GM12891 (cell line): ENCODE measurements at places on chromosomes 1 and 21.

GRCh38 chr1:180521474-180522212 lies 19.3 kb upstream of the ACBD6 start:
- no peak for DNase-seq

DNA sequence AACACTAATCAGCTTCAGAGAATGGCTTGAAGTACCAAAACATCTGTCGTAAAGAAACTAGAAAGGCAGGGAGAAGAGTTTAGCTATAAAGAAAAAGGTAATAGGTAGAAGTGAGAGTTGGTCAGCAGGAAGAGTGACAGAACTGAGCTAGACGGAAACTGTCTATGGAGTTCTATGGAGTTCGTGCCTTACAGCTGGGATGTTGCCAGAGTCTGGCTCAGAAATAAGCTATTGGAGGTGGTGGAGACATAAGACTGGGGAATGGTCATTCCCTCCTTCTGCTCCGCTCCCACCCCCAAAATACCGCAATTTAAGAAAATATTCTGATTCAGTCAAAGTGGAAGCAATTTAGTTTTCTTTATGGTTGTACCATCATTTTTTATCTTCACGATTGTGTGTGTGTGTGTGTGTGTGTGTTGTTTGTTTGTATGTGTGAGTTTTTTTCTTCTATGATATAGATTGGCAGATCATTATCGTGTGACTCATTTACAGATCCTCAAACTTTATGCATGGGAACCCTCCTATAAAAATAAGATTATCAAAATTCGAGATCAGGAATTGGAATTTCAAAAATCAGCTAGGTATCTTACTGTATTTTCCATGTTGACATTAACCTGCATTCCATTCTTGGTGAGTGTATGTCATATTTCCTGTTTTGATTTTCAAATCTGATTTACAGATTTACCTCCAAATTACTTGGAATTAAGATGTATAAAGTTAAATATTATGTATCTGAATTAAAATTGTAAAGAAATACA lies 79.0 kb downstream of the HSPA13 start:
- no peak for DNase-seq

DNA sequence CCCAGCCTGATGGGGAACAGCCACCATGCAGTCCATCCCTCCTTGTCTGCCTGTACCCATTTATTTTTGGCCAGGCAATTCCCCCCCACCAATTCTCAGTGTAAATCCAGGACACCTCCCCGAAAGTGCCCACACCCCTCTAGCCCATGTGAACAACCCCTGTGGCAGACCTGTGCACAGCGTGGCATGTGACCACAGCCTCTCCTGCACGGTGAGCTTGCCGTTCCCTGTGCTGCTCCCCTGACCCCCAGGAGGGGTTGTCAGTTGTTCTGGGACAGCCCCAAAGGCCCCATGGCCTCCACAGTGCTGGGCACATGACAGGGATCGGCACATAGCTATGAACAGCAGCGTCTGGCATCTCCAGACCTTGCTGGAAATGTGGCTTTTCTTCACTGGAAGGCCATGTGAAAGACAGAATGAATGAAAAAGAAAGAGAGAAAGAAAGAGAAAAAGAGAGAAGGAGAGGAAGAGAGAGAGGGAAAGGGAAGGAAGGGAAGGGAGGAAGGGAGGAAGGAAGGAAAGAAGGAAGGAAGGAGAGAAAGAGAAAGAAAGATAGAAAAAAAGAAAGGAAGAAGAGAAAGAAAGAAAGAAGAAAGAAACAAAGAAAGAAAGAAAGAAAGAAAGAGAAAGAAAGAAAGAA lies 3.9 kb downstream of the CAPN9 start:
- DNase-seq: no peak

- DNase-seq: no peak
These were observed 66.5 kb downstream of the UBE2T start for GRCh38 chr1:202275061-202275770.

- DNase-seq: no peak
These were observed 2.9 kb upstream of the ITGB2 start for GRCh38 chr21:44923480-44924084.

GRCh38 chr1:230425252-230426091 lies 660 bp downstream of the PGBD5 start:
- no peak for DNase-seq

- DNase-seq: no peak
These were observed 7.4 kb downstream of the PNRC2 start for GRCh38 chr1:23966973-23967493.

- no peak for DNase-seq
These were observed 299.7 kb downstream of the HMCN1 start for GRCh38 chr1:186033847-186034271.

GRCh38 chr1:219489636-219490035 lies 123.3 kb downstream of the ZC3H11B start:
- no peak for DNase-seq

- DNase-seq: no peak
These were observed 5.0 kb upstream of the PLCH2 start for GRCh38 chr1:2471159-2471471.

GRCh38 chr1:25702101-25702775 lies 85.6 kb downstream of the MAN1C1 start:
- no peak for DNase-seq

DNA sequence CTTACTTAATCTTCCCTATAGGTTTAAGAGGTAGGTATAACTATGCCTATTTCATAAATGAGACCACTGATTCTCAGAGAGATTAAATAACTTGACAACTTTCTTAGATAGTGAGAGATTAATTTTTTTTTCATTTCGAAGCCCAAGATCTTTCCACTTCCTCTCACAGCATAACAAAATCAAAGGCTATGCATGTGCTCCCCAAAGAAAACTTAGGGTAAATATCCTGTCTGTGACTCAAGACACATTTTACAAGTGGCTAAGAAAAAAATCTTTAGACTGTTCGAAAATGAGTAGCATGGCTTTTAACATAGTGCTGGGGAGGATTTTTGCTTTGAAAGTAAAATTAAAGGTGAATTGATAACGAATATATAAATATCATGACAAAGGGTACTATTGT lies 8.2 kb upstream of the C1orf141 start:
- DNase-seq: no peak

DNA sequence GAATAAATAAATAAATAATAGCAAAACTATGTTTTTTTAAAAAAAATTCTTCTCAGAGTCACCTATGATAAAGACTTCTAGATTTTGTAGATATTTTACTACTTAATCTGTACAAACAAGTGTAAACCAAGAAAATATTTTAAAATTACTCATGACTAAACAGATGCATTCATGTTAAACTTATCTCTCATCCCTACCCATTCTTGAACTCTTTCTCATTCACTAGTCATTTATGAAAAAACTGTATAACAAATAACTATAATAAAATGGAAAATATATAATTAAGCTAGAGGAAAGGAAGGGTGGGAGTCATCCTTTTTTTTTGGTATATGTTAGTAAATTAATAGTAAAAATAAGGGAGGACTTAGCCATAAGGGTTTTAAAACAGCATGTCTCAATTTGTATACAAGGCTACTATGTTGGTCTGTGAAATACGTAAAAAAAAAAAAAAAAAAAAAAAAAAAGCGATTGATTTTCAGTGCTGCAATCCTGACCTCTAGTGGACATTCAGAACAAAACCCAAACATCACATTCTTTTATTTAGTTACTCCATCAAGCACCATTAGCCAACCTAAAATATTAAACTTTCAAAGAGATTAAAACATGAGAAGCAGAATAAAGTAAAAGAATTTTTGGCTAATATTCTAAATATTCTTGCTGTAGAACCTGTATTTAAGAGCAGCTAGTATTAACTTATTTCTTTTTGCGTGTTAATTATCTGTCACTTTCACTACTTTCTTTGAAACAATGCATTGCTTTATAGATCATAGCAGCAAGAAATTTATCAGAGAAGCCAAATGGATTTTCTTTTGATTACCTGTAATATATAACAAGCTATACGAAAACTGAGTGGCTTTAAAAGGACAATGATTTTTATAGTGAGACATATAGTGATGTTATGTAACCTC lies 255.8 kb upstream of the CACYBP start:
- no peak for DNase-seq

GRCh38 chr1:103516693-103517092 lies 8.8 kb upstream of the RNPC3 start:
- DNase-seq: no peak

- no peak for DNase-seq
These were observed 800 bp downstream of the DR1 start for GRCh38 chr1:93346421-93346993.

- DNase-seq: peak; percentile 74
These were observed at the start of gene GSTM2 for GRCh38 chr1:109667452-109668122. Gene GSTM2, plus strand, starts transcription at chr1:109668057. Its CDS starts 59 bp downstream, at chr1:109668116.

DNA sequence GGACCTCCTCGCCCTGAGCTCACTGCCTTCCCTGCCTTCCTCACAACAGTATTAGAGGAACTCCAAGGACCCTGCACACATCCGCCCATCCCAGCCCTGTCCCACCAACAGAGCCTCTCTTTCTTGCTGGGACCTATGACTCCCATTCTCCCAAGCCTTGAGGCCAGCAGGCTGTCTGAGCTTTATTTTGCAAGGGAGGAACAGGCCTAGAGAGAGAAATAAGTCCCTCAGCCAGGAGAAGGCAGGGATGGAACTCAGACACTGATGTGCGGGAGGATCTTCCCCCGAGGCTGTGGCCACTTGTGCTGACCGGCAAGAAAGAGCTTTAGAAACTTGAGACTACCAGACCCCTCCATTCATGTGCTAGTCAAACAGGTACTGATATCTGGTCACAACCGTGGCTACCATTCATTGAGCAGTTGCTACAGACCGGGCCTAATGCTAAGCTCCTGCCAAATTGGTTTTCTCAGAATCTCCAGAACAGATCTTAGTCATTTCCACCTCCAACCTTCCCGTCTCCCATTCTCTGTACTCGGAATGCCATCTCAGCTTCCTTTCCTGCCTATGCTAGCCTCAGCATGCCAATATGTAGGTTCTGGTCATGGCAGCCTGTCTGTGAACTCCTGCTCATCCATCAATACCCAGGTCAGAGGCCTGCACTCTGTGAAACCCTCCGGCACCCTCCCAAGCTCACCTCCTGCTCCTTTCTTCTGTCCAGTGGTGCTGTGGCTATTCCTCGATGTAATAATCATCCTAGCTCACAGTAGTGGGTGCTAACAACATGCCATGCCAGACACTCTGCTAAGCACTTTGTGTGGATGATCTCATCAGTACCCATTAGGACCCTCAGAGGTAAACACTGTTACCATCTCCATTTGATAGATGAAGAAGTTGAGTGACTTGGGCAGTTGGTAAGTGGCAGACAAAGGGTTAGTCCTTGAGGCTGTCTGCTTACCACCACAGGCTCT lies 3.8 kb downstream of the TMEM54 start:
- DNase-seq: no peak

GRCh38 chr1:193937308-193937707 lies 750.9 kb upstream of the B3GALT2 start:
- no peak for DNase-seq

GRCh38 chr1:213014642-213015041 lies 1.0 kb downstream of the ANGEL2 start:
- no peak for DNase-seq

DNA sequence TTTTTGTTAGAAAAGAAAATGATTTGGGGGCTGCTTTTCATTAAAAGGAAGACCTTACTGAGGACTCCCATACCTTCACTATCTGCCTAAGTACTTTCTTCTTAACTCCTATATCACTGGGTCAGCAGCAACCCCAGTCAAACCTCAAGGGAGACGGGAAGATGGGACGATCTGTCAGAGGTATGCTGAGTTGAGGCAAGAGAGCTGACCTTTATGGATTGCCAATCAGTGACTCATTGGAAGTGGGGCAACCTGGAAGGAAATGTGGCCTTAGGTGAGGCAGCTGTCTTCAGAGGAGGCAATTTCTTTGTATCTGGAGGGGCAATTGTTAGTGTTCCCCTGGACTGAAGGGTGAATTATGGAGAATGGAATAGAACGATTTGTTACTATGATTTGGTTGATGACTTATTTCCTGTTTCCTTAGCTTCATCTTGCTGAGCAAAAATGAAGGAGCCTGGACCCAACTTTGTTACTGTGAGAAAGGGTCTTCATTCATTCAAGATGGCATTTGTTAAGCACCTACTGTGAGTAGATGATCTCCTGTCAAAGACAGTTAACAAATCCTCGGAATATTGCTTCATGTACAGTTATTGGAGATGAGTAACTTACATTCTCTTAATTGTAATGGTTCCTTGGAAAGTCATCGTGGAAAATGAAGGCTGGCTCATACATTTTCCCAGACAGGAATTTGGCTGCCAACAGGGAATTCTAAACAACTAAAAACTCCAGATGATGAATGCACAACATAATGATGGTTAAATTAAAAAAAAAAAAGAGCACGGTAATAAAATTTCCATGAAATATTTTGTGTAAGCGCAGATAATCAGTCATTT lies 134.7 kb upstream of the KCNJ15 start:
- no peak for DNase-seq

- DNase-seq: no peak
These were observed 64.9 kb upstream of the ARTN start for GRCh38 chr1:43868741-43869067.

- peak; percentile 60 for DNase-seq
These were observed at the start of gene LAMC1 for GRCh38 chr1:183023146-183023600. Gene LAMC1, plus strand, starts transcription at chr1:183023420. Its CDS starts 297 bp downstream, at chr1:183023717.

- DNase-seq: peak; percentile 88
These were observed 17.3 kb downstream of the CRYBG2 start for GRCh38 chr1:26336477-26337205.

GRCh38 chr1:114558544-114558943 lies 22.9 kb downstream of the BCAS2 start:
- no peak for DNase-seq

DNA sequence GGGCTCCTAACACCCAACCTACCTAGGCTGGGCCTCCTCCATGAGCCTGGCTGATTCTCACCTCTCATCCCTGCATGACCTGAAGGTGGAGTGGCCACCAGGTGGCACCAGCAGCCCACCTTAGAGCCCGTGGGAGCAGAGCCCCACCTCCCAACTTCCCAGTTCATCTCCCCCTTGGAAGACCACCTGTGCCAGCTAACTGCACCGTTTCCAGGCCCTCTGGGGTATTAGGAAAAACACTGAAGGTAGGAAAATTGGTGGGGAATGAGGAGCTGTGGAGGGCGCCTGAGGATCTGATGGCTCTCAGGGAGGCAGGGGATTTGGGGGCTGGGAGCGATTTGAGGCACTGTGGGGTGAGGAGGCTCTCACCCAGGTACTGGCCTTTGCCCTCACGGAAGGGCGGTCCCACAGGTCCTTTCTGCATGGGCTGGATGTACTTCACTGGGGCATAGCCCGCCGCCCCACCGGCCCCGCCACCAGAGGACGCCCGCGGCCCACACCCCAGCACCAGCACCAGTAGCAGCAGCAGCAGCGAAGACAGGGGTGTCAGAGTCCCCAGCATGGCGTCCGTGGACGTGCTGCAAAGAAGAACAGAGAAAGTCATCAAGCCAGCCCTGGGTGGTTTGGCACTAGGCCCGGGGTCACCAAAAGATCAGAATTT lies 11.1 kb downstream of the ADPRS start:
- DNase-seq: peak; percentile 92

DNA sequence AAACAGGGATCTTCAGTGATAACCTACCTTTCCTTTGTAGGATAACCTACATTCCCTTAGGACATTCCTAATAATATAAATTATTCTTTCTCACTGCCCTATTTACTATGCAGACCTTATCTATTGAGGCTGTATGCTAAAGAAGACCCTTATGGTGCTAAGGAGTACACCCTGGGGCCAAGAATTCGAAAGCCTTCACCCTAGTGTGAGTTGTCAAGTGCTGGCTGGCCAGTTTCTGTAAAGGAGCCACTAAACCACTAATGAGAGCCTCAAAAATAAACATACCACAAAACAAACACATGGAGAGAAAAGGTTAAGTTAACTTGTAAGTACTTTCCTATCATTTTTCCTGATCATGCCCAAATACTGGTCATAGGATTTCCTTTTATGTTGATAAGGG lies 315.0 kb upstream of the CAMK1G start:
- no peak for DNase-seq

- no peak for DNase-seq
These were observed 2.6 kb upstream of the TMCO4 start for GRCh38 chr1:19802269-19802668.
